Naive B cell (primary cell): ENCODE measurements at places on chromosomes 1 and 21. TPM values are rescaled to one million over a fixed set of nuclear protein-coding genes. Genes with fewer than 3 reads are reported as not detected.
A peak's percentile ranks its signal among the peaks of the same experiment; 100 is the strongest.

The UBE2U gene
- polyA plus RNA-seq: not detected

The AVPR1B gene
- polyA plus RNA-seq: not detected

The L1TD1 gene
- polyA plus RNA-seq: not detected

DNA sequence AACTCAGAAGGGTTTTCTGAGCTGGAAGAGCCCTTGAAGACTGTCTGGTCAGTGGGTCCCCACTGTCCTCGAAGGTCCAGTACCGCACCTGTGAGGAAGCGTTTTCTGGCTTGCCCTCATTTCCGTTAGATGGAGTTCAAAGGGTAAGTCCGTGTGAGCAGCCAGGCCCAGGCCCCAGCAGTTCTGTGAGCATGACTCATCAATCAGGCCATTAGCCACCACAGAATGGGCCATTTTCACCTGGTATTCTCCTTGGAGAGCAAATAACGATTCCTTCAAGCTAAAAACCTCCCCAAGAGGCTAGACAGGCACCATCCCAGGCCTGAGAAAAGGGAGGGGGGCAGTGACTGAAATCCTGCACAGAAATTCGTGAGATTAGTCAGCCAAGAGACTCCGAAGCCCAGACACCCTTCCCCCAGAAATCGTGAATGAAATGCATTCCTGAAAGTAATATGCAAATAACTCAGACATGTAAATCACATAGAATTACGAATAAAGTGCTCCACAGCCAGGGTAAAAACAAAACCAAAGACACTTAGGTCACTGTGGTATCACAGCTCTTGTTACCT lies 66.0 kb downstream of the BCAR3 start:
- DNase-seq: no peak

GRCh38 chr1:226598455-226598849 lies 49.9 kb downstream of the STUM start:
- DNase-seq: no peak

- DNase-seq: no peak
Measured at GRCh38 chr1:14679027-14679688, 80.7 kb downstream of the KAZN start.

DNA sequence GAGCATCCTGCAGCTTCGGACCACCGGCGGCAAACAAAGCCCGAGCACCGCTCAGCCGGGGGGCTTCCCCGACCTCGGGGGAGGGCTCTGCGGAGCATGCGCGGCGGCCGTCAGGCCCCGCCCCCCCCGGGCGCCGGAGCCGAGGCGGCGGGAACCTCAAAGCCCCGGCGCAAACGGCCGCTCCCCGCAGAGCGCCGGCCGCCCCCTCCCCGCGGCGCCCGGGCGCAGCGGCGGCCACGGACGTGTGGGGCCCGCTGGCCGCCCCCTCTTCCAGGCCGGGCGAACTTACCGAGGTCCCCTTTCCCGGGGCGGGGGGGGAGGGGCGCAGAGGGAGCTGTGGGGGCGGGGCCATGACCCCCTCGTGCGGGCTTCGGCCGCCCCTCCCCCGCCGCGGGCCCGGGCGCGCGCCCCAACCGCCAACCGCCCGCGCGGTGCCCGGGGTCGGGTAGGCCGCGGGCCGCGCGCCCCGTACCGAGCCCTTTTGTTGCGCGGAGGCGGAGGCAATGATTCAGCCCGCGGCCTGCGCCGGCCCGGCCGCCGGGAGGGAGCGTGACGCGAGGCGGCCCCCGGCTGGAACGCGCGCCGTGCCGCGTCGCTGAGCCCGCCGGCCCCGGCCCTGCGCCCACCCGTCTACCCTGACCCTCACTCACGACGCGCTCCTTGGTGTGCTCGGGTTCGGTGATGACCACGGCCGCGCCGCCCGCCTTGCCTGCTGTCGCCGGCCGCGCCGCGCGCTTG lies 1.7 kb downstream of the RCC2 start:
- peak; percentile 57 for DNase-seq

GRCh38 chr1:61898658-61899057 lies 156.4 kb downstream of the PATJ start:
- no peak for DNase-seq

DNA sequence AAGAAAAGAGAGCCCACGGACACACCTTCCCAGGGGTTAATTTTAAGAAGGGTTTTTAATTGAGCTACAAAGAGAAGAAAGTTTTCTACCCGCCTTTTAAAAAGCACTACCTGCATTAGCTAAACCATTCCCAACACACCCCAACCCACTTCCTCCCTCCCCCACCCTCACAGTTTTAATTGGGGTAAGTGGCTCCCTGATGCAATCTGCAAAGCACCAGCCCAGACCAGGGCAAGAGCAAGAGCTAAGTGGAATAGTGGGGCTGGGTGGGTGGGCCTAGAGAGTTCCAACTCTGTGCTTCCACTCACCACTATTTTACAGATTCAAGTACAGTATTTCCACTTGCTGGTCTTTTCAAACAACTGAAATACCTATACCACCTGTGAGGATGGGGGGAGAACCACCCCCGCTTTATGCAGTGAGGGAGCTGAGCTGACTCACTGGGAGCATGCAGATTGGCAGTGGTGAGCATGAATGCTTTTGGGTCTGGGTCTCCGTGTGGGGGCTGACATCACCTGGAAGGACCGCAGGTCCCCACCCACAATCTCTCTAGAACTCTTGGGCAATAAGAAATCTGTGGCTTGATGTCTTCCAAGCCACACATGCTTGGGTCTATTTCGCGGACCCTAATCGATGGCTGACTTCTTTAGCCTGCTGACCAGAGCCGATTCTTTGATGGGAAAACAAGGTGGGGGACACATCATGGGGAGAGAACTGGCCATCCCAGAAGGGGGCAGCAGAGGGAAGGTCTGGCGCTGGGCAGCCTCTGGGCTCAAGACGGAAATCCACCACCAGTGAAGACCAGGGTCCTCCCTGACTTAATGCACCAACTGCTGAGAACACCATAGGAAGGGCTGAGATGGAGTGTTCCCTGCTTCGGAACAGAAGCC lies 95.5 kb downstream of the SSBP3 start:
- no peak for DNase-seq

DNA sequence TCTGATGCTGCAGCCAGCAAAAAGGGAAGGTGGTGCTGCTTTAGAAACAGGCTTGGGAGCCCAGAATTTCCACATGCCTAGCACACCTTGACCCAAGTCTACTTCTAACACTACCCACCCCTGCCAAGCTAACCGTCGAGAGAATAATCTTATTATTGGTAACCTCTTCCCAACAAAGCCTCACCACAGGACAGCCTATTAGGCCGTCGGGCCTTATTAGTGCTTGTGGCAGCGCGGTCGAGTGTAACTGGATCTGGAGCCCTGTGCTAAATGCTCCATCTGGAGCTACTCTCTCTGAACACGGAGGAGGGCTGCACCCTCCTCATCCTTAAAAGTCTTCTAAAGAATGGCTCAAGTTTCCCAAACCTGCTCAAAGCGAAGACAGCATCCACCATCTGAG lies 165.5 kb upstream of the NFIA start:
- DNase-seq: no peak

DNA sequence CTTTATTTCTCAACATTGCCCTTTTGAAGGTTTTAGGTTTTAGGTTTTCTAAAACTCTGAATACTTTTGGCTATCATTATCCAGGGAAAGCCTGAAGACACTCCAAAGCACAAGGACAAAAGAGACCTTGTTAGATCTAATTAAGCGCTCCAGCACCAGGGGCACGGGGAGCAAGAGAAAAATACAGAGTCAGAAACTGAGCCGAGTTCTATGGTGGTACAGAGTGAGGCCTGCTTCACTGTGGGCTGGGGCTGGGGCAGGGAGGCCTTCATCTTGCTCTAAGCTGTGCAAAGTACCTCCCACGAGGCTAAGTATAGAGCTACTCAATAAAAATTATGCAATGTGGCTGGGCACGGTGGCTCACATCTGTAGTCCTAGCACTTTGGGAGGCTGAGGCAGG lies 19.7 kb upstream of the RAB4A start:
- no peak for DNase-seq
